ENCODE measurements at places on chromosomes 7 and 10.

GRCh38 chr7:11709196-11709595 lies 122.8 kb downstream of the THSD7A start:
- no peak for DNase-seq

DNA sequence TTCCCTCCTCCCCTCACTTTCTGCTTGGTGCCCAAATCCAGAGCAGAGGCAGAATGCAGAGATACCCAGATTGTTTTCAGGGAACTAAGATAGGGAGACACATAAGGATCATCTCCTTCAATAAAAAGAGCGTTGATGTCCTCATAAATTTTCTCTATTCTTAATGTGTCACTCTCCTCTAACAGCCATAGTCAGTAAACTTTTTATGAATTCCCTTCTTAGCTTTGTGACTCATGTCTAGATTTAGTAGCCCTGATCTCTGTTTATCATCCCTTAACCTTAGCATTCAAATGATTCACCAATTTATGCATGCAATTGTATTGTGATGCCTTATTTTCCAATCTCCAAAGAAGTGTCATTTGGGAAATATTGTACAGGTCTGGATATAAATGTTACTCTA lies 995.5 kb upstream of the C7orf33 start:
- DNase-seq, result no peak

DNA sequence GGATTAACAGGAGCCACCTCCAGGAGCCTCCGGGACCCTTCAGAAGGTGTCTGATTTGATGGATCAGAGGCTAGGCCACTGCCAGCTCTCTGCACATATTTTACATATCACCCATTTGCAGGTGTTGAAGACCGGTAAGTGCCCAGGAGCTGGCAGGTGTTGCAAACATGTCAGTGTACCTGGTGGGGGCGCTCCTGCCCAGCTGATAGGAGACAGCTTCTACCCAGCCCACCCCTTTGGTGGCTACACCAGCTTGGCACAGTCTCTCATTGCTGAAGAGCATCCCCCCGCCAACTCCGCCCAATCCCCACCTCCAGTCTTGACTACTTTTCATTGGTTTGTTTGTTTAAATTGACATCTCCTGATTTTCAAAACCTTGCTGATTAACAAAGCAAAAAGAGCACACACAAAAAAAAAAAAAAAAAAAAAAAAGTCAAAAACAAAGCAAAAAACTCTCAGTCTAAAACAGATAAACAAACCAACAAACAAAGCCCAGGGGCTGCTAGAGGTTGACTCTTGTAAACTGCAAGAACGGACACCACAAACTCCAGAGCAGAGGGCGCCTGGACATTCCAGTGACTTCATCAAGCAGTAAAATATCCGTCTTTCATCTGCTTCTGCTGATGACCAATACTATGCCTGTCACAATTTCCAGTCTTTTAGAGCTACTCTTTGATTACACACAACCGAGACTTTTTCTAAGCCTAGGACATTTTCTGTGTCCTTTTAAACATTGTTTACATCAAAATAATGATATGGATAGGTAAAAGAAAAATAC lies 275.3 kb downstream of the NRG3 start:
- no peak for DNase-seq

DNA sequence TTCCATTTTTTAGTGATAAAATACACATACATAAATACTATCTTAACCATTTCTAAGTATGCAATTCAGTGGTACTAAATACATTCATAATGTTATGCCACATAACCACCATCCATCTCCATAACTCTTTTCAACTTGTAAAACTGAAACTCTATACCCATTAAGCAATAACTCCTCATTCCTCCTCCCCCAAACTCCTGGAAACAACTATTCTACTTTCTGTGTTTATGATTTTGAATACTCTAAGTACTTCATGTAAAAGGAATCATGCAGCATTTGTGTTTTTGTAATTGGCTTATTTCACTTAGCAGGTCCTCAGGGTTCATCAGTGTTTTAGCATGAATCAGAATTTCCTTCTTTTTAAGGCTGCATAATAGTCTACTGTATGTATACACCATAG lies 131.8 kb downstream of the TES start:
- no peak for DNase-seq

DNA sequence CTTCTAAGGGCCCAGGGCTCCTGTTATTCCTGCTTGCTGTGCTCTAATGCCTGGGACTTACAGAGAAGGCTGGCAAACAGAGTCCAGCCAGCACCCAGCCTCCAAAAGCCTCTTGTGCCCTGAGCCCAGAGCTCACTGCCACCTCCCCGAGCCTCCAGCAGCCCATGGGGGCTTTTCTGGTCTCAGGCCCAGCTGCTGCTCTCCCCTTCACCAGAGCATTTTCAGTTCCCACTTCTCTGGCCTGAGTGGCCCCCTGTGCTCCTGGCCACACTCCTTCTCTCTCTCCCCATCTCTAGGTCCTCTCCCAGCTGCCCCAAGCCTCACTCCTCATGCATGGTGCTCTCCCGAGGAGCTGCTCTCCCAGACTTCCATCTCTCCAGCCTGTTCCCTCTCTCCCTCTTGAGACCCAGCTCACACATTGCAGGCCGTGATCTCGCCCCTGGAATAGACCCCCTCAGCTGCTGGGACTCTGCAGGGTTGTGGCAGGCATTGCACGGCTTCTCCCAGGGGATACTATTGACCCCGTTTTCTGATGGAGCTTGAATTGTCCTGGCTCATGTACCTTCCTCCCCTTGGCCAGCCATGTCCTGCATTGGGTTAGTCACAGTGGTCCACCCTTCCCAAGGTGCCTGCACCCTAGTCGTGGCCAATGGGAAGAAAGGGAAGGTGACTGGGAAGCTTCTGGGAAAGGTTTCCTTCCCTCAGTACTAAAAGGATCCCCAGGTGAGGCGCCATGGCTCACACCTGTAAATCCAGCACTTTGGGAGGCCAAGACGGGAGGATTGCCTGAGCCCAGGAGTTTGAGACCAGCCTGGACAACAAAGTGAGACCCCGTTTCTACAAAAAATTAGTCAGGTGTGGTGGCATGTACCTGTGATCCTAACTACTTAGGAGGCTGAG lies 9.0 kb upstream of the RASSF4 start:
- DNase-seq, result no peak

DNA sequence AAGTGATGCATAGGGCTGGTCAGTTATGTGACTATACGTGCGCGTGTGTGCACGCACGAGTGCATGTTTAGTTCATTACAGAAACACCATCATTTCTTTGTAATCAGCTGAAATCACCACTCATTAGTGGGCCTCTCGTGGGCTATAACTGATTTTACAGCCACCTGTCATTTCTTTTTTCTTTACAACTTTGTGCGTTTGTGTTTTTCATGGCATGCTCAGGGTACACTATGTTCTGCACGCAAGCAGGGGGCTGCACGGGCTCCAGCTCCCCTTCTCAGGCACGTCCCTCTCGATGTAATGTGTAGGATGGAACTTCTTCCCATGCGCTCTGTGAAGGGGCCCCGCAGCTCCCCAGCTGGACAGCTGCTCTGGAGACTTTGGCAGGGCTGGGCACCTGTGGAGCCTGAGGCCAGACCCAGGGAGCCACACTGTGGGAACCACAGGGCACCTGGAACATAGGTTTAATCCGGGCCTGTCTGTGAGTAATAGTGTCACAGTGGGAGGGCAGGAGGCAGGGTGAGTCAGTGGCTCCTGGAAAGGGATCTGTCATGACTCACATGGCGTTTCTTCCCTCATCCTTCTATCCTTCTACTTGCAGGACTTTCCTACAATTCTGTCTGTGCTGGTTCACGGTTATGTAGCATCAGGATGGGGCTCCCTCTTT lies 4.9 kb downstream of the GCK start:
- no peak for DNase-seq

- DNase-seq, result no peak
These were observed 15.9 kb downstream of the RNF133 start for GRCh38 chr7:122682815-122683550.

DNA sequence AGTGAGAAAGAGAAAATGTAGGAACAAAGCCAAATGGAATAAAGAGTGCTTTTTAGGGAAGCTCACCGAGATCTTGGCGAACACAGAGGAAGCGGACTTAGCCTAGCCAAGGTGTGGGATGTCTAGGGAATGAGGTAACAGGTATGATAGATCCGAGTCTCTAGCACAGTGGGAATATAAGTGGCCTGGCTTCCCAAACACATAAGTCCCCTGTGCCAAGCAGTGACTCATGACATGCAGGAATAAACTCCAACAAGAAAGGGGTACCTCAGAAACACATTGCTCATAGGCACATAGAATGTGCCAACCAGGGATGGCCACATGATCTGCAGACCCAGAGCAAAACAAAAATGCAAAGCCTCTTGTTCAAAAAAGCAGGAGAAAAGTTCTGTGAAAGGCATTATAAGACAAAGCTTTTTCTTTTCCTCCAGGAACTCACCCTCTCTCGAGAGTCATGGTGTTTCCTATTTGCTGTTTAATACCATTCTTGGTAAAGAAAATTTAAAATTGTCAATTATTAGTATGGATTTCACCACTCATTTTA lies 542.5 kb downstream of the GATA3 start:
- no peak for DNase-seq

GRCh38 chr7:120583899-120584586 lies 273.9 kb downstream of the TSPAN12 start:
- DNase-seq, result no peak

DNA sequence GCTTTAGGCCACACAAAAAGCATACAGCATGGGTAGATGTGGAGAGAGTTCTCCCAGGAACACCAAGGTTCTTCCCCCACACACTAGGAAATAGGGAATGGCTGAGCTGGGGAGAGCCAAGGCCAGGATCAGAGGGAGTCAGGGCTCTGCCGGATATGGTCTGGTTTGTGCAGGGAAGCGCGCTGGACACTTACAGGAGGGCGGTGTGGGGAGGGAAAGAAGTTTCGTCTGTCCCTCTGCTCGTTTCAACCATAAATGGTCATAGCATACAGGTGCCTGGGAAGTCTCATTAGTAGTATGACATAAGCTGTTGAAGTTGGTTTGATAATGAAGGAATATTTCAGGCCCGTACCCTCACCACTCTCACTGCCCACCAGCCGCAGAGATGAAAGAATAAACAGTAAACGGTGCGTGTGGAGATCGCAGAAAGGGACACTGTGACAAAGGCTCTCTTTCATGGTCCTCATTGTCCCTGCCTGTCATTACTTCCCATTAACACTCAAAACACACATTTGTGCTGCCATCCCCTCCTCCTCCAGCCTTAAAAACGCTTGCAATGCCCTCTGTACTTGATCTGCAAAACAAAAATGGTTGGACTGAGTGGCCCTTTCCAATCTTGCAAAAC lies 207.2 kb downstream of the CELF2 start:
- no peak for DNase-seq

DNA sequence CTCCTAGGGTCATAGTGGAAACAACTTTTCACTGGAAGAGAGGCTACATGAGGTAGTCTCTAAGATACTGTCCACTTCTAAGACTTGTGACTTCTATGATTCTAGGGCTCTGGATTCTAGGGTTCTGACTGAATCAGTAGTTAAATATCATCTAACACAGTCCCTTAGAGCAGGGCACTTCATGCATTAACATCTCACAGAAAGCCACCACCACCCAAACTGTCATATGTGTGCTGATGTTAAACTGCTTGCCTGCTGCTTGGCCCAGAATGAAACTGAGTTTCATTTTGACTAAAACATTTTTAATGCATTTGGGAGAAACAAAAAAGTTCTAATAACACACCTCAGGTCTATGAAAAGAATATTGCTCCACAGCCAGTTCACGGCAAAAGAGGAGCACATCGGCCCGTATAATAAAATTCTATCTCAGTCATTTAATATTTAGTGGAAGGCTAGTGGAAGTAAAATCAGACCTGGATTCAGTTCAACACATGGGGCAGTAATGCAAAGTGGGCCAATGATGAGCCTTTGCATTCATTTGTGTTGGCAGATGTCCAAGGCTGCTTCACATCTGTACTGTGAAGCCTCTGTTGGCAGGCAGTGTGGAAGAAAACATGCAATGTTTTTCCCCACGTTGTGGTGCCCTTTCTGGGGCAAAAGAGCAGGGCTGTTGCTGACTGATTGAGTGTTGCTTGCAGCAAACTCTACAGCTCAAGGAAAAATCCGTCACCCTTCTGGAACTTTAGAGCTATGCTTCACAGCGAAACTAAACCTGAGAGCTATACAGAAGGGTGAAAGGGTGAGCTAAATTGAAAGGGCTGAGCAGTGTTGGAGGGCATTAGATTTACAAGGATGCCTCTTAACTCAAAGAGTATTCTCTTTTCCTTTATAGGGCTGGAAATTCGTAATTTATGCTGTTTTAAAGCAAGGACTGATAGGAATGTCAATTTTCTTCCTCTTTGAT lies 33.5 kb upstream of the AUTS2 start:
- DNase-seq, result no peak

DNA sequence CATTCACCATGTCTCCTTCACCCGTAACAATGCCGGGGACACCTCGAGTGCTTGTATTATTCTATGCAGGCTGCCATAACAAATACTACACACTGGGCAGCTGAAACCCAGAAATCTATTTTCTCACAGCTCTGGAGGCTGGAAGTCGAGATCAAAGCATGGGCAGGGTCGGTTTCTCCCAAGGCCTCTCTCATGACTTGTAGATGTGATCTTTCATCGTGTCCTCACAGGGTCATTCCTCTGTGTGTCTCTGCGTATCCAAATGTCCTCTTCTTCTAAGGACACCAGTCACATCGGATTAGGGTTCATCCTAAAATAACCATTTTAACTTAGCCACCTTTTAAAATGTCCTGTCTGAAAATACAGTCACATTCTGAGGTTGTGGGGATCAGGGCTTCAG lies 303.5 kb downstream of the KLF6 start:
- no peak for DNase-seq

DNA sequence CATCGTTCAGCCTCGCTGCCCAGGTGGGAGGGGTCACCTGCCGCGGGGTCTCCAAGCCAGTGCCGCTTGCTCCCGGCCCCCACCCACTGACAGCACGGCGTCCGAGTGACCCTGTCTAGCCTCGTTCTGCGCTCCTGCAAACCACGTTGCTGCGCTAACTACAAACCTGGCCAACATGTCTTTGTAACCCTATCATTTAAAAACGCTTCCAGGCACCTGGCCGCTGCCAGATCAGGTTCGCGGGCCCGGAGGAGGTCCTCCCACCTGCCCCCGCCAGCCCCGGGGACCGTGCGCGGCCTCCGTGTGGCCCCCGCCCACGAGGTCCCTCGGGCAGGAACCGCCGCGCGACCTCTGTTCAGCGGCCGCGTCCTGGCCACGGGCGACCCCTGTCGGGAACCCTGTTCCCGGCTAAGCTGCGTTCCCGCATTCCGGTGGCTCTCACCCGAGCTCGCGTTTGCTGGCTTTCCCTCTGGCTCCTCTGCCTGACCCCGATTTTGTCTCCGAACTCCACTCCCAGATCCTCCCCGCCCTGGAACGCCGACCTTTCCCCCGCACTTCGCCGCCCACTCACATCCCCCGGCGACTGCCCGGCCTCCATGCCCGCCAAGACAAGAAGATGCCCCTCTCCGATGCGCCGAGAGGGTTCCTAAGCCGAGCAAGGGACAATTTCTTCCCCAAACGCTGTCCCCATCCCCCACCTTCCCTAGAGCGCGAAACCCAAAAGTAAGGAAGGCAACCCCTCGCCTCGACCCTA lies 2.4 kb downstream of the SFMBT2 start:
- peak; percentile 28 for DNase-seq

- no peak for DNase-seq
These were observed 10.7 kb upstream of the SPAG6 start for GRCh38 chr10:22334414-22335172.

All from stimulated activated CD4-positive, alpha-beta T cell treated with anti-CD3 and anti-CD28 coated beads, TNF-alpha, amount 100 ng/mL, for 4 hours (primary cell).